ENCODE measurements at places on chromosomes 12 and 14. TPM values are rescaled to one million over a fixed set of nuclear protein-coding genes. Genes with fewer than 3 reads are reported as not detected.
A peak's percentile ranks its signal among the peaks of the same experiment; 100 is the strongest.

Gene LRP1-AS
- not detected for total RNA-seq

Gene CCDC38
- not detected for total RNA-seq

Gene FGF6
- not detected for total RNA-seq

GRCh38 chr14:81164167-81164774 is 56.5 kb downstream of the GTF2A1 start:
- peak; percentile 77 for DNase-seq

GRCh38 chr12:2336409-2336829 is 283.6 kb downstream of the CACNA1C start:
- peak; percentile 97 for DNase-seq

GRCh38 chr12:103558879-103559278 is 28.2 kb upstream of the STAB2 start:
- no peak for DNase-seq

Gene SMIM41
- not detected for total RNA-seq

Gene SPTB
- total RNA-seq = under 0.01 TPM

- DNase-seq = no peak
These were observed 57.9 kb upstream of the DCN start for GRCh38 chr12:91240386-91241095.

Gene CCDC197
- not detected for total RNA-seq

Gene P2RX2
- total RNA-seq = not detected

DNA sequence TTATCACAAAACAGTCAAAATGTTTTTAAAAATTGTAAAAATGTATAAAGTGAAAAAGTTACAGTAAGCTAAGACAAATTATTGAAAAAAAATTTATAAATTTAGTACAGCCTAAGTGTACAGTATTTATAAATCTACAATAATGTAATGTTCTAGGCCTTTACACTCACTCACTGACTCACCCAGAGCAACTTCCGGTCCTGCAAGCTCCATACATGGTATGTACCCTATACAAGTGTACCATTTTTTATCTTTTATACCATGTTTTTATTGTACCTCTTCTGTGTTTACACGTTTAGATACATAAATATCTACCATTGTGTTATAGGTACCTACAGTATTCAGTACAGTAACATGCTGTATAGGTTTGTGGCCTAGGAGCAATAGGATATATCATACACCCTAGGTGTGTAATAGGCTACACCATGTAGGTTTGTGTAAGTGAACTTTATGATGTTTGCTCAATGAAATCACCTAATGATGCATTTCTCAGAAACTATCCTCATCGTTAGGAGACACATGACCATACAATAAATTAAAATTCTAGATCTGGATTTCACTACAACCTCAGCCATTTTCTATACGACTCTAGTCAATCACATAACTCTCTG is 66.8 kb downstream of the TXNDC16 start:
- peak; percentile 2 for DNase-seq

- no peak for DNase-seq
These were observed 40.6 kb upstream of the EIF5 start for GRCh38 chr14:103293465-103293864.

DNA sequence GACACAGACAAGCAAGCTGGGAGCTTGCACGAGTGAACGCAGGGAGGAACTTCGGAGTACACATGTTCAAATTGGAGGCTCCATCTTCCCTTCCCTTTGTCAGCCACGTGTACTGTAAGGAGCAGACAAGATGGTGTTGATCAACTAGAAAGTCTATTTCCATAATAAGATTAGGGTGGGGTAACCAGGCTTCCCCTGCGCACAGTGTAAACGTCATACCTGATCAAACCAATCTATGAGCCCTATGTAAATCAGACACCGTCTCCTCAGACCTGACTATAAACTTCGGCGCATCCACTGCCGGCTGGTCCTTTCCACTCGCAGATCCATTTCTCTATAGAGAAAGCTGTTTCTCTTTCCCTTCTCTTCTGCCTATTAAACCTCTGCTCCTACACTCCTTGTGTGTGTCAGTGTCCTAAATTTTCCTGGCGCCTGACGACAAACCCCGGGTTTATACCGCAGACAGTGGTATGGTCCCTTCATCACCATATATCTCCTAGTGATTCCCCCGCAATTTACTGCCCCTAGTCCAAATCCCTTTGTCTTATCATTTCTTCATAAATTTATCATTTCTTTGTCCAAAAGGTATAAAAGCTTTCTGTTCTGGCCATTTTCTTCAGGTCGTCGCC is 7.5 kb upstream of the ETFBKMT start:
- no peak for DNase-seq

DNA sequence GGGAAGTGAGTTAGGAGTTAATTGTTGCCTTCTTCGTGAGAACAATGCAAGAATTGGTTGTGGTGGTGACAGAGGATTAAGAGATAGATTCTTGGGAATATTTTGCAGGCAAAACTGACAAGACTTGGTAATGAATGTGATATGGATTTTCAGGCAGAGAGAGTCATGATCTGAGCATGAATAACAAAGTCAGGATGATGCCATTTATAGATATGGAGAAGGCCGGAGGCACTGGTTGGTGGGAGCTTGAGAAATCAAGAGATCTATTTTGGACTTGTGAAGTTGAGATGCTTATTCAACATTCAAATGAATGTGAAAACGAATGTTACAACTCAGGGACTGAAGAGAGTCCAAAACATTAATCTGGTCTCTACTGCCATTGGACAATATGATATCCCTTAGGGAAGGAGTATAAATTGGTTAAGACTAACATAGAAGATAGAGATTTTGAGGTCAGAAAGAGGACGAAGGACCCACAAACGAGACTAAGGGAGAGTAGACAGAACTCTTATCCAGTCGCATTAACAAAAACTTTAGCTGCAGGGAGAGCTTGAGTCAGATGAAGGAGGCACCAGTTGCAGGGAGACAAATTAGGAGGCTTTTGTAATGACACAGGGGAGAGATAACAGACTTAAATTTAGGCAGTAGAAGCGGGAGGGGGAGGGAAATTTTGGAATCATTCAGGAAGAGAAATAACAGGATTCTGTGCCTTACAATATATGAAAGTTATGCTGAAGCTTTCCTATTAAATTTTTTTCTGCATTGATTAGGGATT is 1090.6 kb downstream of the GALC start:
- DNase-seq = no peak

Gene PPM1H
- total RNA-seq = 0.28 TPM

Gene DAZAP2
- total RNA-seq = 77.2 TPM

GRCh38 chr14:73913256-73913655 is 26.6 kb downstream of the ZNF410 start:
- peak; percentile 77 for DNase-seq

Gene TAMALIN
- 2.7 TPM for total RNA-seq

DNA sequence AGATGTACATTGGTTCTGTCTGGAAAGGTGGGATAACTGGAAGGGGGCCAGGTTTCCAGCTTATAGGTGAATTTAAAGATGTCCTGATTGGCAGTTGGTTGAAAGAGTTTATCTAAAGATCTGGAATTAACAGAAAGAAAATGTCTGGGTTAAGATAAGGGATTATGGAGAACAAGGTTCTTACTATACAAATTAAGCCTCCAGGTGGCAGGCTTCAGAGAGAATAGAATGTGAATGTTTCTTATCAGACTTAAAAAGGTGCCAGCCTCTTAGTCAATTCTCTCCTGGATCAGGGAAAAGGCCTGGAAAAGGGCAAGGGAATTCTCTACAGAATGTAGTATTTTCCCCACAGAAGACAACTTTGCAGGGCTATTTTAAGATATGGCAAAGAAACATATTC is 53.1 kb downstream of the CNTN1 start:
- no peak for DNase-seq

DNA sequence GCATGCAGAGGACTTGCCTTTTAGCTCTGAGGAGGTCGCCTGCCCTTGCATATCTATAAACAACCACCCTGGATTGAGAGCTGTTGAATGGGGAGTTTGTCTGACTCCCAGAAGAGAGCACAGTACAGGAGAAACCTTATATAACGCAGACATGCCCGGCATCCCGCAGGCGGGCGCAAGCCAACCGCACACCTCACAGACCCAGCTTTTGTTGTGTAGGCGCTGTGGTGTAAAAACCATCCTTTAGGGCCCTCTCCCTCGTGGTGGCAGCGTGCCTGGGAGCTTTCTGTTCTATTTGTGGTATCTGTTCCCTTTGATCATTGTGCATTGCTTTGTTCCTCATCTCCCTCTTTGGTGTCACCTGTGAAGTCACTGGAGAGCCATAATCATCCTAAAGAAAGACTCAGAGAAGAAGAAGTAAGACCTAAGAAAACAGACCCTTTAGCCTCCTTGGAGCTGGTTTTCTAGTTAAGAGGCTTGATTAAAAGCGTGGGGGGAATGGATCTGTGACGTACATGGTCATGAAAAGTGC is 77.7 kb downstream of the ETV6 start:
- DNase-seq = no peak

Gene VASH1
- 2.0 TPM for total RNA-seq

Gene CLEC4A
- 0.28 TPM for total RNA-seq

GRCh38 chr14:61146899-61147298 is 134.2 kb downstream of the TMEM30B start:
- DNase-seq = no peak

Gene MANSC4
- total RNA-seq = not detected

- DNase-seq = no peak
These were observed 84.7 kb downstream of the TSPAN9 start for GRCh38 chr12:3161861-3162260.

DNA sequence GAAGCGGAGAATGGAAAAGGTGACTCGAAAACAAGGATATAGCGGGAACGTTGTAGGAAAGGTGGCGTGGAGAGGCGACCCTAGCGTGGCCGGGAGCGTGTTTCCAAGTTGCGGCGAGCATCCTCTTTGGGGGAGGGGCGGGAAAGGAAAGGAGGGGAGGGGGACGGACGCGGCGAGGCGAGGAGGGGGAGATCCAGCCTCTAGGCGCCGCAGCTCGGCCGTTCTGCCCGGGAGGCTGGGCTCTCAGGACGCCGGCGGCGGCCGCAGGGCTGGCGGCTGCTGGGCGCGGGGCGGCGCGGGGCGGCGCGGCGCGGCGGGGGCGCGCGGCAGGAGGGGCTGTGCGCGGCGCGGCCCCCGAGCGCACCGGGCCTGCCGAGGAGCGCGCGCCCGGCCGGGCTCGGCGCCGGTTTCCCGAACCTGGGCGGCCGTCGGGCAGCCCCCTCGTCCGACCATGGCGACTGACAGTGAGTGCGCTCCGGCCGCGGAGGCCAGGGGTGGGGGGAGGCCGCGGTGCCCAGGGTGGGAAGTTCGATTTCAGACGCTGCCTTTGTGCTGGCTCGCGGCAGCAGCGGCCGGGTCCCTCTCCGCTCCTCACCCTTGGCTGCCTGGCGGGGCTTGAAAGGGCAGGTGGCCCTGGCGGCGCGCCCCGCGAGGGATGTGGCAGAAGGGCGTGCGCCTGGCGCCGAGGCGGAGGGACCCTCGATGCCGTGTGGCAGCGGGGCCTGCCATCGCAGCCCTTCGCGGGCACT is 50.3 kb downstream of the SNAPC1 start:
- DNase-seq = no peak

Gene TAS2R10
- total RNA-seq = 0.36 TPM

- no peak for DNase-seq
These were observed 147.0 kb downstream of the PTPRO start for GRCh38 chr12:15469356-15469755.

Gene KLRC2
- total RNA-seq = not detected

DNA sequence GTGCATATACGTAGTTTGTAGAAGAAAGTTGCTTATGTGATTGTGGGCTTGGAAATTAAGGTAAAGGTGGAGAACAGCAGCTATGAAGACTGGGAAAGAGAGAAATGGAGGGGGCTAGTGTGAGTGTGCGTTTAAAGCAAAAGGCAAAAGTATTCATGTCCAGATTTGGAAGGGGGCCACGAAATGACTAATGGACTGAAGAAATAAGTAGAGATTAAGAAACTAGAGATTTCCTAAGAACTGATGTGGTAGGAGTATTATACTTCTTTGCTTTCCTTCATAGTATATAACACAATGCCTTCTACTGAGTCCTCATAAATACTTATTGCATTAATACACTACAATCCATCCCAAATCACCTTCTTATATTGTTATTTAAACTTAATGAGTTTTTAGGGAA is 298.6 kb upstream of the NOVA1 start:
- peak; percentile 3 for DNase-seq
